ENCODE measurements at places on chromosomes 16 and 17.

GRCh38 chr16:13552062-13552959 lies 367.6 kb upstream of the ERCC4 start:
- DNase-seq = no peak

DNA sequence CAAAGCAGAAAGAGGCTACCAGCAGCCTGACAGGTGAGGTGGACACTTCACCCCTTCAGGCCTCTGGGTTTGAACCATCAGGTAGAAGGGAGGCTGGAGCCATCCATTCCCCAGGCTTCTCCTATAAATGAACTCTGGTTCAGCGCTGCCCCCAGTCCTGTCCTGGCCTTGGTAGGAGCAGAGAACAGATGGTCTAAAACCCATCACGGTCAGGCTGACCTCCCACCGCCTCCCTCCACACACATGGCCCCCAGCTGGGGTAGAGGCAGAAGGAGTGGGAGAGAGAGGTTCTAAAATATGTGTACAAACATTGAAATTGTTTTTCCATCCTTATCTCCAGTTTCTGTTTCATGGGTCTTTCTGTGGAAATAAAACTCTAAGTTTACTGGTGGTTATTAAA lies 59.7 kb upstream of the DNAJA2 start:
- no peak for DNase-seq

- no peak for DNase-seq
Observed at GRCh38 chr16:66188917-66189725, 177.4 kb upstream of the CDH5 start.

GRCh38 chr16:75938818-75939217 lies 212.5 kb upstream of the CPHXL start:
- peak; percentile 79 for DNase-seq

- peak; percentile 87 for DNase-seq
Observed at GRCh38 chr17:38749223-38750043, 1.3 kb upstream of the PCGF2 start.

- DNase-seq = no peak
Observed at GRCh38 chr17:49557312-49558024, 18.2 kb upstream of the NXPH3 start.
